ENCODE measurements at places on chromosomes 1 and 21. TPM values are rescaled to one million over a fixed set of nuclear protein-coding genes. Genes with fewer than 3 reads are reported as not detected.
A peak's percentile ranks its signal among the peaks of the same experiment; 100 is the strongest.

- peaks cover 6% of the 10 kb centered on the region for H3K36me3 ChIP-seq
- no peak overlapping the region for H3K27ac ChIP-seq
- DNase-seq = no peak
- peaks cover 6% of the 10 kb centered on the region for H3K4me1 ChIP-seq
These were observed 6.5 kb upstream of the MATN1 start for GRCh38 chr1:30729901-30730300.

- H3K27me3 ChIP-seq = no peaks in the 10 kb centered on the region
- H3K4me3 ChIP-seq = no peak overlapping the region
- H3K36me3 ChIP-seq = peaks cover 14% of the 10 kb centered on the region
- H3K4me1 ChIP-seq = peaks cover 2% of the 10 kb centered on the region
- no peak overlapping the region for H3K27ac ChIP-seq
- no peak for DNase-seq
These were observed 6.3 kb upstream of the PRDM15 start for GRCh38 chr21:41885341-41886024.

- DNase-seq = no peak
- no peaks in the 10 kb centered on the region for H3K27me3 ChIP-seq
- H3K36me3 ChIP-seq = no peaks in the 10 kb centered on the region
- H3K4me1 ChIP-seq = peaks cover 32% of the 10 kb centered on the region
- no peak overlapping the region for H3K27ac ChIP-seq
These were observed 121.6 kb upstream of the IRF2BP2 start for GRCh38 chr1:234731569-234732085.

DNA sequence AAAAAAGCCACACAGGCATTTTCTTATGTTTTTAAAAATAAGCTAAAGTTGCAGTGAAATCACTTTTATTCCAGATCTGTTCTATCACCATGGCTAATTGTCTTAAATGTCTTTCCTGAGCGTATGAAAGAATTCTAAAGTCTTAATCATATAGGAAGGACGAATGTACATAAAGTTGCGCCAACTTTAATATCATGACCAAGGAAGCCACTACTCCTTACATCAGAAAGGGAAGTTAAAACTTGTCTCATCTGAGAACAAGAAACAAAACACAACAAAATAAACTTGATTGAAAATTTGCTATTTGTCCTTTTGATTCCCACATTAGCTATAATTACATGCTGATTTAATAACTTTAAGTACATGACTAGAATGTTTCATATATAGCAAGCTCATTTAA lies 26.5 kb downstream of the CNIH4 start:
- H3K36me3 ChIP-seq = peaks cover 59% of the 10 kb centered on the region
- no peak for DNase-seq
- H3K27me3 ChIP-seq = no peaks in the 10 kb centered on the region
- H3K4me3 ChIP-seq = no peak overlapping the region
- H3K4me1 ChIP-seq = no peaks in the 10 kb centered on the region
- H3K27ac ChIP-seq = no peak overlapping the region

DNA sequence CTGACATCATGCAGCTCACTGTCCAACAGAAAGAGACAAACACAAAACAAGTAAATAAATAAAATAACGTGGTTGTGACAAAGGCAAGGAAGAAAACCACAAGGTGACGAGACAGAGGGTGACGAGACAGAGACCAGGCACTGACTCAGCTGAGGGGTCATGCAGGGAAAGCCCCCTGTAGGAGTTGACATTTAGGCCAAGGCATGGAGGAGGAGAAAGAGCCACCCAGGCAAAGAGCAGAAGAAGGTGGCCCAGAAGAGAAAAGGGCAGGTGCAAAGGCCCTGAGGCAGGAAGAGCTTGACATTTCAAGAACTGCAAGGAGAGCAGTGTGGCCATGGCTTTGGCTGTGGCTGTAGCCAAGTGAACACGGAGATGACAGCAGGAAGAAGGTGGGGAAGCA lies 65.1 kb upstream of the ID3 start:
- H3K27me3 ChIP-seq = peaks cover 4% of the 10 kb centered on the region
- no peak overlapping the region for H3K4me3 ChIP-seq
- no peaks in the 10 kb centered on the region for H3K36me3 ChIP-seq

- peaks cover 23% of the 10 kb centered on the region for H3K4me1 ChIP-seq
- peak; percentile 91 for DNase-seq
- H3K4me3 ChIP-seq = peak overlapping the region; percentile 91
- H3K27ac ChIP-seq = peak overlapping the region; percentile 73
These were observed 1.1 kb downstream of the TAGLN2 start for GRCh38 chr1:159924025-159924790.

Gene RSPO1
- not detected for polyA plus RNA-seq

Gene VCAM1
- polyA plus RNA-seq = 7.2 TPM

Gene CFHR2
- not detected for polyA plus RNA-seq

Gene MYBPH
- polyA plus RNA-seq = not detected
